Suprapubic skin (tissue), 4 donors: ENCODE measurements at places on chromosomes 3 and 15.

- DNase-seq: no peak
Observed at GRCh38 chr3:81958972-81959640, 197.7 kb upstream of the GBE1 start.

DNA sequence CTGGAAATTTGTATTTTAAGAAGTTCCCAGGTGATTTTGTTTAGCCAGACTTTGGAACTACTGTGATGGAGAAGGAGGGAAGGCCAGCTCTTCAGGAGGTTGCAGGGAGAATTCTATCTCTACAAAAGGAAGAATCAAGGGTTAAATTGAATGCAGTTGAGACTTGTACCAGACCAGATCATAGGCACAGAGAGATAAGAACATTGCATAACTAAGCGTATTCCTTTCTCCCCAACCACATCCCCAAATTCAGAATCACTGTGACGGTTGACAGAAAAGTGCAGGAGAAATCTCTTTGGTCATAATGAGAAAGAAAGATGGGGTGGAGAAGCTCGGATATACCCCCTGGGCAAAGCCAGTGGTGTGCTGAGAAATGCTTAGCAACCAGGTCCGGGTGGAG, 7.2 kb downstream of the PLD1 start:
- DNase-seq: no peak

DNA sequence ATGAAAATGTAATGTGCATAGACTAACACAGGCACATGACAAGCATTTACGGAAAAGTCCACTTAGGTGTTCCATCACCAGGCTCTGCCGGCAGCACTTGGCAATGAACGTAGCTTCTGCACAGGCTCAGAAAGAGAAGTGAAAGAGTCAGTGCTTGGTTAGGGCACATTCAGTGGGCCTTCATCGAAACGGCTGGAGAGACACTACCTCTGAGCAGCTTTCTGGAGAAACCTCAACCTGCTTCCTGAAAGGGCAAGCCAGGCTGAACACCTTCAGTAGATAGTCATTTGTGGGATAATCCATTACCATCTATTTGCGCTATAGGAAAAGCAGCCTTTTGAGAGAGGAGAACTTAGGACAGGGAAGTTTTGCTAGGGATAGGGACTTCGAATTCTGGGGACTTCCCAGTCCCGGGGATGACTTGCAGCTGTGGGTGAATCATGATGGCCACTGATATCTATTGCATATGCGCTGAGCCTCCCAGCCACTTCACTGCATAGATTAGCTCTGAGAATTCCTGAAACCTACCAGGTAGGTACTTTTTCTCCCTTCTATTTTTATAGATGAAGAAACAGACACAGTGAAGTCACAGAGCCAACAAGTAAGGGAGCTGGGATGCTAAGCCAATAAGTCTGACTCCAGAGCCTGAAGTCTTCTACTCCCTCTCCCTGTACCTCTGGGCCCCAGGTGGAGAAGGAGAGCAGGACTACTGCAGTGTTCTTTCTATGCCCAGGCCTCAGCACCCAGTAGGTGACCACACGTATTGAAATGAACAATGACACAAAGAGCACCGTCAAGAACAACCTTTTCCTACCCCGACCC, 4.2 kb upstream of the SH2D7 start:
- peak; percentile 31 for DNase-seq

- no peak for DNase-seq
Observed at GRCh38 chr3:12982619-12983101, 90.6 kb downstream of the IQSEC1 start.

- DNase-seq: no peak
Observed at GRCh38 chr3:44418549-44418948, 58.9 kb downstream of the ZNF445 start.

DNA sequence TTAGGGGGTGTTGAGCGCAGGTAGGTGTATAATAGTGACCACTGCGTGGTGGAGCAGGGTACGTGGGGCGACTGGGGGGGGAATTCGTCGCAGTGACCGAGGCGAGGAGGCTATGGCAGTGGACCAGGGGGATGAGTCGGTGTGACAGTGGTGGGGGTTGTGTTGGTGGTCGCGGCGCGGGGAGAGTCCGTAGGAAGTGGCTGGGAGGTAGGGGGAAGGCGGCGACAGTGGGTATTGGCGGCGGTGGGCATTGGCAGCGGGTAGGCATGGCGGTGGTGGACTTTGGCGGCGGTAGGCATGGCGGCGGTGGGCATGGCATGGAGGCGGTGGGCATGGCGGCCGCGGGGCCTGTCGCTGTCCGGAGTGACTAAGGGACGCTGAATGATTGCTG, 739 bp downstream of the SNRPN start:
- DNase-seq: no peak
